ENCODE measurements at places on chromosomes 2 and 18. TPM values are rescaled to one million over a fixed set of nuclear protein-coding genes. Genes with fewer than 3 reads are reported as not detected.

The MPP4 gene
- total RNA-seq = 5.2 TPM

The MYOM1 gene
- 0.86 TPM for total RNA-seq

The STARD6 gene
- total RNA-seq = not detected

The MC5R gene
- total RNA-seq = not detected

The EPB41L3 gene
- total RNA-seq = 0.97 TPM

The ANKRD62 gene
- total RNA-seq = not detected

The AAMP gene
- total RNA-seq = 110 TPM

The TMEM178A gene
- 0.43 TPM for total RNA-seq

The ATOH8 gene
- total RNA-seq = 9.1 TPM

The CTAGE1 gene
- total RNA-seq = 0.43 TPM

The NT5C1B gene
- total RNA-seq = not detected

The RAB6C gene
- total RNA-seq = under 0.01 TPM

The GKN1 gene
- total RNA-seq = 0.32 TPM

The NR4A2 gene
- not detected for total RNA-seq

The MFSD6 gene
- 14.7 TPM for total RNA-seq

The TMEM200C gene
- total RNA-seq = not detected

The HRH4 gene
- total RNA-seq = not detected

The KCNG3 gene
- under 0.01 TPM for total RNA-seq

The L3MBTL4 gene
- total RNA-seq = not detected

The NFE2L2 gene
- total RNA-seq = 78.6 TPM

All from fibroblast of villous mesenchyme (primary cell).